Hepatocyte (in vitro differentiated cells): ENCODE measurements at places on chromosomes 3 and 15. TPM values are rescaled to one million over a fixed set of nuclear protein-coding genes. Genes with fewer than 3 reads are reported as not detected.

SLITRK3 gene
- 2.2 and 3.9 TPM in 2 replicates for total RNA-seq

GRCh38 chr3:149560001-149560400 lies 85.5 kb downstream of the TM4SF4 start:
- no peak for DNase-seq
- H3K4me3 ChIP-seq: no peak overlapping the region
- peaks cover 8% of the 10 kb centered on the region for H3K4me1 ChIP-seq
- no peaks in the 10 kb centered on the region for H3K36me3 ChIP-seq

DNA sequence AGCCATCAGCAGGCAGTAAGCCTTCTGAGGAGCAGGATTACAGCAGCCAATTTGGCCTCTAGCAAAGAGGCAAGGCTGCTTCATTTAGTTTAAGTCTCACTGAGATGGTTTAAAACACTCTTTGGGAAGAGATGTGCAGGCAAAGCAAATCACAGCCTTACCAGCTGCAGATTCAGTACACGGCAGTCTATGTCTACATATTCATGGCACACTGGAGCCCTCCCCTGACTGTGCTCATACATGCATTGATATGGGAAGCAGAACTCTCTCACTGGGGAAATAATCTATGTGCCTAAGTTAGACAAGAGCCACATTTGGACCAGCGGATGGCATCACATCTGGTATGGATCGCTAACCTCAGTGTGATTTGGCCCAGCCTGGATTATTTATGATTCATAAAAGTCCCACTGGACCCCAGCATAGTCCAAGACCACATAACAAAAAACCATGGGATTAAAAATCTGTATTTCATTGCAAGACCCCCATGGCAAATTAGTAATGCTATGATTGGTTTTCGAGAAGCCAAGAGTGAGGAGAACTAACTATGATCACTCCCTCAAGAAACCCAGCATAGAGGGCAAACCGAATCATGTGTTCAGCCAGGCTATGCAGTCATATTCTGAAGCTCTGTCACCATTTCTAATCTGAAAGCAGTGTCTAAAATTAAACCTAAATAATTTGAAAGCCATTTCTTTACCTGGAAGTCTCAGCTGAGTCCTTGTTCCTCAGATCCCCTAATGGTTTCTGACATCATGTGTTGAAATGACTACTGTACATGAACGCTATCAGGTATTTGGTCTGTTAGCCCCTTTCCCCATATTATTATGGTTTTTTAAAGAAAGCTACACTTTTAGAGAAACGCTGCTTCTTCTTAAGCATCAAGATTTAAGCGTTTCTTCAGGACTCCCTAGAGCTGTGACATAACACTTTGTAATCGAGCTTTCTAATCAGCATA lies 1.2 kb downstream of the PRICKLE2 start:
- no peak for DNase-seq
- H3K4me1 ChIP-seq: peaks cover 9% of the 10 kb centered on the region
- H3K27ac ChIP-seq: peak overlapping the region; percentile 51
- no peak overlapping the region for H3K4me3 ChIP-seq
- H3K36me3 ChIP-seq: no peaks in the 10 kb centered on the region
- no peaks in the 10 kb centered on the region for H3K27me3 ChIP-seq

- H3K4me1 ChIP-seq: peaks cover 4% of the 10 kb centered on the region
- no peak for DNase-seq
- H3K36me3 ChIP-seq: no peaks in the 10 kb centered on the region
Measured at GRCh38 chr3:194022816-194023215, 113.1 kb upstream of the HES1 start.

UBAP1L gene
- total RNA-seq: 0.96 and 1.8 TPM in 2 replicates

- H3K27ac ChIP-seq: no peak overlapping the region
- no peak for DNase-seq
- H3K27me3 ChIP-seq: no peaks in the 10 kb centered on the region
- no peaks in the 10 kb centered on the region for H3K4me1 ChIP-seq
- H3K4me3 ChIP-seq: no peak overlapping the region
Measured at GRCh38 chr3:3860235-3860634, 61.0 kb downstream of the LRRN1 start.

GRCh38 chr3:21691036-21691435 lies 60.0 kb downstream of the ZNF385D start:
- no peak overlapping the region for H3K4me3 ChIP-seq
- H3K27me3 ChIP-seq: no peaks in the 10 kb centered on the region
- no peaks in the 10 kb centered on the region for H3K4me1 ChIP-seq
- H3K27ac ChIP-seq: no peak overlapping the region
- no peaks in the 10 kb centered on the region for H3K36me3 ChIP-seq

DNA sequence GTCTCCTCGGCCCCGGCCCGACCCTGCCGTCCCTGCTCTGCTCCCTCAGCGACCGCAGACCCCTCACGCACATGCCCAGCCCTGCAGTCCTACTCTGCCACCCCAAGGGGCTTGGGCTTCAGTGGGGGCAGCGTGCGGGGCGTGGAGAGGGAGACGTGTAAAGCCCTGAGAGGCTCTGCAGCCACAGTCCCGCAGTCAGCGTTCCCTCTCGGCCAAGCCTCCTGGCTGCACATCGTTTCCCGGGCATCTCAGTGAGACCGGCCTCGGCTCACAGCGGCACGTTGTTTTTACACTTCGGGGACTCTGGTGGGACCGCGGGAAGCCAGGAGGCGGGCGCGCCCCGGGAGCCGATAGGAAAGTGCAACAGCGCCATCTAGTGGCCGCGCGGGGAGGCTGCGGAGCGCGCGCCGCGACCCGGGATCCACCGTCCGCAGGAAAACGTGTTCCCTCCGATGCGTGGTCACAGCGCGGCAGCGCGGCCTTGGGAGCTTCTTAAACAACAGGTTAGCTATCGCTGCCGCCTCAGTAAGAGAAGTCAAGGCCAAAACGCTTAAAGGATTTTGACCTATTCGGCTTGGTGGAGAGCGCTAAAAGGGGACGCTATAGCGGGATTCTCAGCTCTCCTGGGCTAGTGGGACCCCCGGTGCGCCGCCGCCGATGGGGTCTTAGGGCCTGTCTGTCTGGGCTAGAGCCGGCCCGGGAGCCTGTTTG lies 226.8 kb upstream of the IGF1R start:
- peaks cover 40% of the 10 kb centered on the region for H3K27me3 ChIP-seq
- no peaks in the 10 kb centered on the region for H3K4me1 ChIP-seq
- H3K4me3 ChIP-seq: no peak overlapping the region
- H3K36me3 ChIP-seq: no peaks in the 10 kb centered on the region

- no peak overlapping the region for H3K27ac ChIP-seq
Measured at GRCh38 chr3:39170461-39170860, 17.1 kb upstream of the CSRNP1 start.

KLHL24 gene
- 106 and 107 TPM in 2 replicates for total RNA-seq

DNA sequence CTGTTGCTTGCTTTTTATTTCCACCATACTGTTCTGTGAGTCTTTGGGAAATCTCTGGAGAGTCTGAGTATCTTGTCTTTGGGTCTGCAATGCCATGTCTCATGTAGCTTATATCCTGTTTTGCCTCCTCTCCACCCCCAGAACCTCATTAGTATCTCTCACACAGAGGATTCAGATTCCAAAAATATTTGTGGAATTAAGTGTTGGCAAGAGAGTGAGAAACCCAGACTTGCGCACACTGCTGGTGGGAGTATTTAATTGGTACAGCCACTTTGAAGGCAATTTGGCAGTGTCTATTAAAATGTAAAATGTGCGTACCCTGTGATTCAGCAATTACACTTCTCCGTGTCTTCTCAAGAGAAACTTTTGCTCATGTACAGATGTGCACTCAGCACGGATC lies 68.6 kb downstream of the ZNF621 start:
- DNase-seq: no peak
- no peak overlapping the region for H3K27ac ChIP-seq
- H3K36me3 ChIP-seq: no peaks in the 10 kb centered on the region

DNA sequence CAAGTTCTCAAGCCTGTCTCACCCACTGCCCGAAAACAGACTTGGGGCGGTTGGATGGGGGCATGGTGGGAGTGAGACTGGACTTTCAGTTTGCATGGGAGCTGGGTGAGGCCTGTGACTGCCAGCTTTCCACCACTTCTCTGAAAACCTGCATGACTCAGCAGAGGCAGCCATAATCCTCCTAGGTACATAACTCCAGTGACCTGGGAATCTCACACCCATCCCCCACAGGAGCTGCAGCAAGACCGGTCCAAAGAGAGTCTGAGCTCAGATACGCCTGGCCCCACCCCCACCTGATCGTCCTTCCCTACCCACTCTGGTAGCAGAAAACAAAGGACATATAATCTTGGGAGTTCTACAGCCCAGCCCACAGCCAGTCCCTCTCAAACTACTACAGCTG lies 107.2 kb downstream of the NSMCE3 start:
- H3K4me3 ChIP-seq: no peak overlapping the region
- no peaks in the 10 kb centered on the region for H3K36me3 ChIP-seq
- no peaks in the 10 kb centered on the region for H3K4me1 ChIP-seq
- no peak overlapping the region for H3K27ac ChIP-seq
- DNase-seq: no peak

ANKUB1 gene
- not detected in 2 replicates for total RNA-seq

DNA sequence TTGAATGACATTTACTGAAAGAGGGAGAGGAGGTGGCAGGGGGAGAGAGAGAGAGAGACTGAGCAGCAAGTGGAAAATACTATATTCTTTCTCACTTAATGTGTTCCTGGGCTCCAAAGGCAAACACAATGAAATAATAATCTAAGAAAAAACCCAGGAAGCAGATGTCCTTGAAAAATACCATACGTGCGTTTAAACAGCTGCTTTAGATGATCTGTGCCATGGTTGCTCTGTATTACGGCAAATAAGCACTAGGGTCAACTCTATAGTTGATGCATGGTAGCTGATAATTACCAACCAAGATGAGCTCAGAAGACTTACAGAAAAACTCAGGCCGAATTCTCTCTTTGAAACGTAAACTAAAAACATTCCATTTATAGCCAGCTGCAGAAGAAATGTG lies 410.3 kb upstream of the TBL1XR1 start:
- no peak for DNase-seq
- H3K4me3 ChIP-seq: no peak overlapping the region
- peak overlapping the region; percentile 79 for H3K27ac ChIP-seq
- peaks cover 55% of the 10 kb centered on the region for H3K4me1 ChIP-seq

DNA sequence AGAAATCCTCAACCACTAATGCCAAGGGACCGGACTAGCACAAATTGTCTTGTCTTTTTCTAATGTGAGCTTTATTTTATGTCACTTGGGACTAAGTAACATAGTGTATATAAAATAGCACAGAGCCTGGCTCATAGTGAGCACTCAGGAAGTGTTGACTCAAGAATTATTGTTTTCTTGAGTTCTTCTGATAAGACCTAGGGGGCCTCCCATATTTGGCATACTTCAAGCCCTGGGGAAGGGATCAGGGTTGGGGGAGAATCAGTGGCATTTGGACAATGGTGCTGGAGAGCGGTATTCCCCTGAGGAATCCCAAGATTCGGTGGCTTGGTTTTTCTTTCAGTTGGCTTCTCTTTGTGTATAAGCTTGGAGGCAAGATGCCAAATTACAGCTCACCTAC lies 19.4 kb downstream of the ZNF80 start:
- DNase-seq: no peak
- no peaks in the 10 kb centered on the region for H3K36me3 ChIP-seq
- H3K27me3 ChIP-seq: peaks cover 5% of the 10 kb centered on the region
- H3K4me1 ChIP-seq: no peaks in the 10 kb centered on the region

DNA sequence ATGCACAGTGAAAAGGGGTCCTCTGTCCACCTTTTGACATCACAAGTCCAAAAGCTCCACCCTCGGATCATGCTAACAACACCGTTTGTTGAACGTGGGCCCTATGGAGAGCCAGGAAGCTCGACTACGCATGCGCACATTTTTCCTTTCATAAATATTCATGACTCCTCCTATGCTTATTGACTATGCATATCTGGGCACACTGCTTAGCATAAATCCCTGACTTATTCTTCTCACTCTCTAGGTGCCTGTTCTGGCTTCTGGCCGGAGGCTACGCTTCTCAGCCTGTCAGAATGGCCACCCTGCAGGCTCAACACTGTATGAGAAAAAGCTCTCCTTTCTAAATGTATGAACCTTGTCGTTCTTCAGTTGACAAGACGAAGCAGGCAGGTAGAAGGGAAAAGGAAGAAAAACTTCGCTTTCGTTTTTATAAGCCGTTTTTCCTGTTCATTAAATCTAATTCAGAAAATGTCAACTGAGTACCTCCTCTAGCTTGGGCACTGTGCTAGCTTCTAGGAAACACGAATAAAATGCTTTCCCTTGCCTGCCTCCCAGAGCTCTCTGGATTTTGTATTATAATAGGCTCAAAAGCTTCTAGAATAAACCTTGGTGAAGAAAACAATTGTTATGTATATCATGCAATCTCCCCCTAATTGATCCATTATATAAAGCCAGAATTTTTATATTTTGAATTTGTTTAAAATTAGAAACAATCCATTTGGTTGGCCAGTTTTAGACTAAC lies 207.7 kb downstream of the ATP10A start:
- no peak overlapping the region for H3K4me3 ChIP-seq
- H3K27me3 ChIP-seq: no peaks in the 10 kb centered on the region
- H3K36me3 ChIP-seq: no peaks in the 10 kb centered on the region
- H3K27ac ChIP-seq: no peak overlapping the region
- DNase-seq: no peak
- peaks cover 13% of the 10 kb centered on the region for H3K4me1 ChIP-seq

LRTM1 gene
- 0.52 TPM in 1 of 2 replicates, not detected in the other for total RNA-seq

- no peaks in the 10 kb centered on the region for H3K4me1 ChIP-seq
- H3K4me3 ChIP-seq: no peak overlapping the region
- no peak for DNase-seq
- no peaks in the 10 kb centered on the region for H3K27me3 ChIP-seq
- no peak overlapping the region for H3K27ac ChIP-seq
Measured at GRCh38 chr3:76930712-76931111, 109.2 kb upstream of the ROBO2 start.

DNA sequence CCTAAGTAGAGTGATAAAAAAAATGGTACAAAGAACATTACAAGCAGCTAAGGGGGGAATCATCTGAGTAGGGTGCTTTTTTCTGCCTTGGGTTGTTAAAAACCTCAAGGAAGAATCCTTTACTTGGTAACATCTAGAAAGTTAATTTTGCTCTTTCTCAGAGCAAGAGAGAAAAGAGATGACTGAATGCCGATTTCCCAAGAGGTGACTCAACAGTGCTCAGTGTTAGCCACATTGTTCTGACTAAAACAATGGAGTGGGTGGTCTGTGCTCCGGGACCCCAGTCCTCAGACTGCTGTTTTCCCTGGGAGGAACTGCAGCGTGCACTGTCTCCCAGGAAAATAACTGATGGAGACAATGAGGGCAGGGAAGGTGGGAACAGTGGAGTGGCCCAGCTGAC lies 41.1 kb upstream of the RASGRP1 start:
- no peak for DNase-seq
- H3K27ac ChIP-seq: no peak overlapping the region
- no peak overlapping the region for H3K4me3 ChIP-seq
- H3K36me3 ChIP-seq: no peaks in the 10 kb centered on the region
- H3K4me1 ChIP-seq: no peaks in the 10 kb centered on the region
- peaks cover 7% of the 10 kb centered on the region for H3K27me3 ChIP-seq

WDR53 gene
- 6.4 and 6.9 TPM in 2 replicates for total RNA-seq

DLG1 gene
- 118 and 128 TPM in 2 replicates for total RNA-seq

MOBP gene
- 0.10 and 0.40 TPM in 2 replicates for total RNA-seq

- no peaks in the 10 kb centered on the region for H3K36me3 ChIP-seq
- H3K27me3 ChIP-seq: no peaks in the 10 kb centered on the region
- DNase-seq: no peak
- H3K27ac ChIP-seq: no peak overlapping the region
- H3K4me1 ChIP-seq: no peaks in the 10 kb centered on the region
Measured at GRCh38 chr3:170697908-170698307, 112.0 kb upstream of the SLC7A14 start.

- H3K27me3 ChIP-seq: no peaks in the 10 kb centered on the region
- H3K4me3 ChIP-seq: no peak overlapping the region
- no peaks in the 10 kb centered on the region for H3K4me1 ChIP-seq
- H3K36me3 ChIP-seq: no peaks in the 10 kb centered on the region
- H3K27ac ChIP-seq: no peak overlapping the region
Measured at GRCh38 chr3:75938921-75939320, 153.6 kb upstream of the ZNF717 start.

- no peak overlapping the region for H3K4me3 ChIP-seq
- H3K27ac ChIP-seq: no peak overlapping the region
- no peaks in the 10 kb centered on the region for H3K27me3 ChIP-seq
- no peak for DNase-seq
- no peaks in the 10 kb centered on the region for H3K4me1 ChIP-seq
- H3K36me3 ChIP-seq: no peaks in the 10 kb centered on the region
Measured at GRCh38 chr3:64693031-64693430, 5.2 kb upstream of the ADAMTS9 start.
